ENCODE measurements at places on chromosomes 12 and 14. TPM values are rescaled to one million over a fixed set of nuclear protein-coding genes. Genes with fewer than 3 reads are reported as not detected.
A peak's percentile ranks its signal among the peaks of the same experiment; 100 is the strongest.

Gene PPP1R3E
- 51.0 TPM for total RNA-seq

Gene FAM186B
- total RNA-seq: 0.64 TPM

Gene SMIM41
- total RNA-seq: not detected

Gene RPGRIP1
- total RNA-seq: not detected

Gene ABHD12B
- total RNA-seq: not detected

Gene PUS7L
- 15.3 TPM for total RNA-seq

Gene SAMD15
- total RNA-seq: not detected

Gene BDKRB1
- not detected for total RNA-seq

Gene C2CD5
- total RNA-seq: 21.8 TPM

Gene SIX6
- not detected for total RNA-seq

Gene AQP6
- total RNA-seq: not detected

Gene TAS2R9
- not detected for total RNA-seq

Gene PLEKHD1
- total RNA-seq: 0.63 TPM

Gene C12orf56
- 0.17 TPM for total RNA-seq

Gene PLEK2
- 1.4 TPM for total RNA-seq

Gene SLC5A8
- not detected for total RNA-seq

Gene RPL10L
- not detected for total RNA-seq

- no peak for DNase-seq
Measured at GRCh38 chr12:107610021-107610859, 75.4 kb upstream of the PWP1 start.

DNA sequence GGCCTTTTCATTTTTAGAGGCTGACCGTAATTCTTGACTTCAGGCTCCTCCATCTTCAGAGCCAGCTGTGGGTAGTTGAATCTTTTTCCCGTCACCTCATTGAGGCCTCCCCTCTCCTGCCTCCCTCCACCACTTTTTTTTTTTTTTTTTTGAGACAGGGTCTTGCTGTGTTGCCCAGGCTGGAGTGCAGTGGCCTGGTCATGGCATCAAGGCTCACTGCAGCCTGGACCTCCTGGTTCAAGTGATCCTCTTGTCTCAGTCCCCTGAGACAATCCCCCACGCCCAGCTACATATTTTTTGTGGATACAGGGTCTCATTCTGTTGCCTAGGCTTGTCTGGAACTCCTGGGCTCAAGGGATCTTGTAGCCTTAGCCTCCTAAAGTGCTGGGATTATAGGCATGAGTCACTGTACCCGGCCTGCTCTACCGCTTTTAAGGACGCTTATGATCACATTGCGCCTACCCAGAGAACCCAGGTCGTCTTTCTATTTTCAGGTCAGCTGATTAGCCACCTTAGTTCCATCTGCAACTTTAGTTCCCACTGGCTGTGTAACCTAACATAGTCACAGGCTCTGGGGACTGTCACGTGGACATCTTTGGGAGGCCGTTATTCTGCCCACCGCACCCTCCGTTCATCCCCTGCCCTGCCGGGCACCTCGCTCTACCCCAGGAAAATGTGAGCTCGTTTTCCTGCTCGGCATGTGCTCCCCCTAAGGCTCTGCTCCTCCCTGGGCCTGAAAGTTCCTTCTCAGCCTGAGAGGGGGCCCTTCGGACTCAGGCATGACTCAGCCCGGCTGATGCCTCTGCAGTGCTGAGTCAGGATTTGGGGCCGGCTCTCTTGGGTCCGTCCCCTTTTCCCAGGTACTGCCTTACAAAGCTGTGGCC lies 13.4 kb downstream of the TNFAIP2 start:
- no peak for DNase-seq

- peak; percentile 75 for DNase-seq
Measured at GRCh38 chr12:96578526-96579125, 89.2 kb downstream of the CFAP54 start.

DNA sequence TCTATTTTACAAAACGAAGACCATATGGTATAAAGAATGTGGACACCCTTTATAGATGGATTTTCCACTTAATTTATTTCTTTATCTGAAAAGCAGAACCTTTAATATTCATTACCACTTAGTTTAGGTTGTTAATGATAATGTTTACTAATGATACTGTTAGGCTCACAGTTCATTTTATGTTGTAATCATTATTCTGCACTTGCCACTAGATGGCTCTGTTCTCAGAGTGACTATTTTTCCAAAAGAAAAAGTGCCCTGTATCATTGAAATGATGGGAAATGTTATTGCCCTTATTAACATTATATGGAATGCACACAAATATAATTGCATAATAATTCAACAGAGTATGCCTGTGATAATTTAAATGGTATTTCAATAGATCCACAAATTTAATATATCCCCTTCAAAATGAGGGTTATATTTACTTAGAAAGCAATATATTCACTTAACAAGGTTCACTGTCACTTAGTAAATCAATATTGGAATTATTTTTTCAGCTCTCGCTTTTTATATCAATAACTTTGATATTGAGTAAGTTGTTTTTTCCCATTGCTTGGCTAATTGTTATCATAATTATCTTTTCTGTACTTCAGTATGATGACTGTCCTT lies 95.7 kb downstream of the PDE3A start:
- DNase-seq: no peak

- no peak for DNase-seq
Measured at GRCh38 chr12:95637010-95637409, 85.7 kb upstream of the USP44 start.

GRCh38 chr14:79037106-79037505 lies 866.9 kb downstream of the NRXN3 start:
- no peak for DNase-seq

GRCh38 chr12:96409731-96410130 lies 9.5 kb upstream of the CDK17 start:
- no peak for DNase-seq

GRCh38 chr12:46373301-46374296 lies 1.0 kb upstream of the SLC38A2 start:
- peak; percentile 33 for DNase-seq

- DNase-seq: no peak
Measured at GRCh38 chr14:91098591-91098990, 15.3 kb upstream of the DGLUCY start.

DNA sequence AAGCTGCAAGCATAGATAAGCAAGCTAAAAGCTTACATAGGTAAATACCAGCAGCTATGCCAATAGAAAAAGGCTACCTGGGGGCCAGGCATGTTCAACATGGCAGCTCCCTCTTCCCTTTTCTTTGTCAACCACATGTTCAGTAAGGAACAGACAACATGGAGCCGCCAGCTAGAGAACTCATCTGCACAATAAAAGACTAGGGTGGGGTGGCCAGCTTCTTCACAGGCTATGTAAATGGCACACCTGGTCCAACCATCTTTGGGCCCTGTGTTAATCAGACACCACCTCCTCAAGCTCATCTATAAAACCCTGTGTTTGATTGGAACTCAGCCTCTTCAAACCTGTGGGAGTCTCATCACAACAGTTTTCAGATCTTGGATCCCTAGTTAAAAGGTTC lies 129.7 kb upstream of the TMPO start:
- DNase-seq: no peak

DNA sequence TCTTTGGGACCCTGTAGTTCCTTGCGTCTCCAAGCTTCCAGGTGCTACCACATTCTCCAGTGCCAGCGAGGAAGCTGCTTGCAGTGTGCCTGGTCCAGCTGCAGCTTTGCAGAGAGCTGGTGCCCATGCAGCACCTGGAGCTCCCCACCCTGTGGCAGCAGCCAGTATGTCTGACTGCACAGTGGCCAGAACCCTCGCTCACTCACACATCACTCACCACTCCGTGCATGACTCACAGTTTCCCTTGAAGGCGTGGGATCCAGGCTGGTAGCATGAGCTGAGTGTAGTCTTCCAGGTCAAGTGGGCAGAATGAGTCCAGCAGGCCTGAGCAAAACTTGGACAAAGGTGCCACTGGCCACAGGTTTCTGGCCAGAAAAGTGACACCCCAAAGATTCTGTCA lies 33.6 kb downstream of the SDR9C7 start:
- no peak for DNase-seq

GRCh38 chr14:37697489-37698121 lies 102.2 kb downstream of the TTC6 start:
- no peak for DNase-seq

DNA sequence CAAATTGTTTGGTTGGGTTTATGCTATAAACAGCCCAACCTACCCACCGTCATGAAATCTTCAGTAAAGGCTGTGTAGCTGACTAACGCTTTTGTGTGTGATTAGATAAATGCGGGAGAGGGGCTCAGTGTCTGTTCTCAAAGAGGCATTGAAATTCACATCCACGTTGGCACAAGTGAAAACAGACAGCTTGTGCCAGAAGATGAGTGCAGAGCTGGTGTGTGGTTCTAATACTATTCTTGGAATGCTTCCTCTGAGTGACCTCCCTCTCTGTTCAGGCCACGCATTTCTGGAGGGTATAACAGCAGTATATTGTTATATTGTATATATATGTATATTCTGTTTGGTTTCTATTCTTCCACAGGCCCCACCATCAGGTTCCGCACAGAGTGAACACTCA lies 263.8 kb downstream of the APAF1 start:
- DNase-seq: no peak

- no peak for DNase-seq
Measured at GRCh38 chr14:64738281-64738804, 34.1 kb downstream of the PLEKHG3 start.

- DNase-seq: no peak
Measured at GRCh38 chr12:93200291-93200917, 177.3 kb upstream of the NUDT4 start.

DNA sequence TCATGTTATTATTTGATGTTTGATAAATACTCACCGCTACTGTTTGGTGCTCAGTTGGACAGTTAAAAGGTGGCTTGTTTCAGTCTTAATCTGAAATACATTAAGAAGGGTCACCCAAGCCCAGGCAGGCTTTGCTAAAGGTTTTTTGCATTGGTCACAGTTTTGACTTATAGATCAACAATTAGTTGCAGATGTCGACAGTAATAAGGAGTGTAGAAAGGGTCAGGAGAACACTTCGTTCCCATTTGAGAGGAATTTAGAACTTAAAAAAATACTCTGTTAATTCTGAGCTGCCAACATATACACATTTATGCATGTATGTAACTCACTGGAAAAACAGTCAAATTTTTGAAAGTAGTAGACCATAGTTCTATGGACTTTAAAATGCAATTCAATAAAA lies 130.3 kb downstream of the TMEM30B start:
- DNase-seq: no peak

DNA sequence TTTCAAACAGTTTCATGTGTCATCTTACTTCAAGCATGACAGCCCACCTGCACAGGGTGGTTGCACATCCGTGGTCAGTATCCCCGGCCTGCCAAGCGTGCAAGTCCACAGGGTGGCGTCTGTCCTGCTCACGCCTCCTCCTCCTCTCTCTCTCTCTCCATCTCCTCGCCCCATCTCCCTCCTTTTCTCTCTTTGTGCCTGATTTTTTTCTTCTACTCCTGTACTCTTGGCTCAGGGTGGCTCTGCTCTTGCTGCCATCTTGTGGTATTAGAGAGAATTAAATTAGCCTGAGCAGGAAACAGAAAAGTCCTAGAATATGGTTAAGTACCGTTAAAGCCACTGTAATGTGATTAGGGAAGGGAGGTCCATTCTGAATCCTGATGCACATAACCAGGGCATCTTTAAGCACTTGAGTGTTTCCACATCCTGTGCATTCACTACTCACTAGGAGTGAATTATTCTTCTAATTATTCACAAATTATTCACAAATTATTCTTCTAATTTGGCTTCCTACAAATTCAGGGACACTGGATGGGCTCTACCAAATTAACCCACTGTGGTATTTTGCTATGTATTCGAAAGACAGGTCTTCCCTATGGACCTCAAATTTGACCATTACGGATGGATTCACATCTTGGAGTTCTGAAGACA lies 25.5 kb upstream of the DTX1 start:
- DNase-seq: no peak

GRCh38 chr14:76186308-76187027 lies 34.7 kb downstream of the GPATCH2L start:
- no peak for DNase-seq

DNA sequence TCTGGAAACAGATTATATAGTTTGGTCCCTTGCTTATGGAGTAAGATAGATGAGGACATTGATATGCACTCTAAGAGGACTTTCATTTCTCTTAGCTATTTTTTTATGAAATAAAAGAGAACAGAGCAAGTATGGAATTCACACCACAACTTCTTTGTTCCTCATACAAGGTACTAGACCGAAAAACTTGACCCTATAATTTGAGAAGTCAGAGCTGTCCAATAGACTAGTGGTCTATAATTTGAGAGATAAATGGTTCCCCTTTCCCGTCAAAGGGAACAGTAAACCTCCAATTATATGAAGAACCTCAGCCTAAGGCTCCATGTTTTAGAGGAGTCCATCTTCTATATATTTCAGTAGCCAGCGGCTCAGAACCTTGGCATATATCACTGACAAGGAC lies 58.5 kb upstream of the HIF1A start:
- DNase-seq: no peak

DNA sequence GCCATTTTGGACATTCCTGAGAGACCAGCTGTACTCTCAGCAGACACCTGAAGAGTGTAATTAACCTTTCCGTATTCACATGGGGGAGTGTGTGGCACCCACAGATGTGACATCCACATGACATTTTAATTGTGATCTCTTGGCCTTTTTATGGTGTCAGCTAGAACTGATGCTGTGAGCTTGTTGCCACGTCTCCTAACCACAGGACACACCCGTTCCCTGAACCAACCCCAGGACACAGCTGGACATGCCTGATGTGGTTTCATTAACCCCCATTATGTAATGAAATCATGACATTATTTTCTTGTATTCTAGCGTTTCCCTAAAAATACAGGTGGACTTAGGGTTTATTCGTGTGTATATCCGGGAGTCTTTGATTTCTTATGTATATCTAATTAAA lies 1036.1 kb downstream of the TMEM121 start:
- no peak for DNase-seq

GRCh38 chr14:68663385-68664076 lies 129.3 kb downstream of the ZFP36L1 start:
- DNase-seq: peak; percentile 13

DNA sequence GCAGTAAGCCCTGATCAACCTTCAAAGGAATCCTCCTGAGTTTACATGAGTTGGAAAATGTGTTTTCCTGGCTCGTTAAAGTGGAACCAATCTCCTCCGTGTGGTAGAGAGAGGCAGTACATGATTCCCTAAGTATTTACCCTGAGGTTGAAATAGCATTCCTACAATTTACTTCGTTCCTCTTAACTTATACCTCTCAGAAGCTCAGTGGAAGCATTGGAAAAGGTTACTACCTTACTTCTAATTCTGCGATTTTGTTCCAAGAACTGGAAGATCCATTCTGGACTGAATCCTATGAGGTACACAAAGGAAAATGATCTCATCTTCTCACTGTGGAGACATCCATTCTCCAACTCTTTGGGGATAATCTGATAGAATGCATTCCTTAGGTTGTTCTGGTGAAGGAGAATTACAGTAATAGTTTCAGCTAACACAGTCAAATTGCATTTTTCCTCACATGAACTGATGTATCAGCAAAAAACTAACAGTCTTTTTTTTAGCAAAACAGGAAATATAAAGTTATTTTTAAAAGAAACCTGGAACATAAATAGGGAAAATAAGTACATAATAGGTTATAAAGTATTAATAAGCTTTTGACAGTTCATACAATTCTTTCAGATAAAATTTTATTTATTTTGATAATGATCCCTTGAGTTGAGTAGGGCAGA lies 475.6 kb downstream of the PDZRN4 start:
- no peak for DNase-seq

Measured in CD4-positive, alpha-beta T cell (primary cell).